ENCODE measurements at places on chromosomes 6 and 20.
A peak's percentile ranks its signal among the peaks of the same experiment; 100 is the strongest.

DNA sequence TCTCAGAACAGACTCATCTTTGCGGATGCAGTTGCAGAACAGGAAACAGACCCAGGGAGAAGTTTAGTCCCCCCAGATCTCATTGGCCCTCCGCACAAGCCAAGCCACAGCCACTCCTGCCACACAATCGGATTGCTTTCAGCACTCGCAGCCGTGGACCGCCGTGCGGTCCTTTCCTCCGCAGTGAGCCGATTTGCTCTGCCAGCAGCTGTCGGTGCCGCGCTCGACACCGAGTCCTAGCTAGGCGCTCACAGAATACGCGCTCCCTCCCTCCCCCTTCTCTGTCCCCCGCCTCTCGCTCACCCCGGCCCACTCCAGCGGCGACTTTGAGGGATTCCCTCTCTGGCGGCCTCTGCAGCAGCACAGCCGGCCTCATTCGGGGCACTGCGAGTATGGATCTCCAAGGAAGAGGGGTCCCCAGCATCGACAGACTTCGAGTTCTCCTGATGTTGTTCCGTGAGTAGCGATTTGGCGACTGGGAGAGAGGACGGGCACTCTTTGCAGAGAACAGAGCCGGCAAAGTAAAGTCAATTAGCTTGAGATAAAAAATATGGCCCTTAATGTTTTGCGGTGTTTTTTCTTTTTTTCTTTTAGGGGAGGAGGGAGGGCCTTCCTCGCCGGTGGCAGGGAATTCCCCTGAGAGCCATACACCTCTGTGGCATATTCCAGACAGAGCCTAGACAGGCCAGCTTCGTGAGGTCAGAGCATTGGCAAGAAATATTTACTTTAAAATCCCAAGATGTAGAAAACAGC, at the start of gene LAMP5:
Gene LAMP5, plus strand, starts transcription at position 130 of the 753 bp plus-strand sequence. Its CDS starts 263 bp downstream, at position 393.
- no peak for DNase-seq

DNA sequence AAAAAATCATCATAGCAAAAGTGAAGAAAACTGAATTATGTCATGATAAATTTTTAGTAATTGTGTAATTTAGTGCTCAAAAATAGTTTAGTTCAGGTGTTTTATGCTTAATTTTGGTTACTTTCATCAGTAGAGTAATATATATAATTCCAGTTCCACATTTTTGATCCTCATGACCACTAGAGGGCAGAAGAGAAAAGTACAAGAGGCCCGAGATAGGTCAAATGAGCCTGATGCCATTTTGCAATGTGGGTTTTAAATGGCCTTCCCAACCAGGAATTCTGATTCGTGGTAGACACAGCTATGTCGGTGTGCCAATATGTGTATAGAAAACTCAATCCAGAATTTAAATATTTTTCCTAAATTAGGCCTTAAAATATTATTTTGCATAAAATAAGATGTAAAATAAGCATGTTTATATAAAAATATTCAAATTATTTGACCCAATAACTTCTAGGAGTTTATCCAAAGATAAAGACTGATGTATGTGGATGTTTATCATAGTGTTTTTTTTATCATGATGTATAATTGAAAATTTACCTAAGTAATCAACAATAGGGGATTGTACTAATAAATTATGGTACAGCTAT, 159.7 kb upstream of the RPS6KA2 start:
- no peak for DNase-seq

GRCh38 chr6:36350681-36351571, 14.2 kb upstream of the BNIP5 start:
- DNase-seq = no peak

GRCh38 chr20:19973961-19974629, 43.1 kb upstream of the NAA20 start:
- no peak for DNase-seq

DNA sequence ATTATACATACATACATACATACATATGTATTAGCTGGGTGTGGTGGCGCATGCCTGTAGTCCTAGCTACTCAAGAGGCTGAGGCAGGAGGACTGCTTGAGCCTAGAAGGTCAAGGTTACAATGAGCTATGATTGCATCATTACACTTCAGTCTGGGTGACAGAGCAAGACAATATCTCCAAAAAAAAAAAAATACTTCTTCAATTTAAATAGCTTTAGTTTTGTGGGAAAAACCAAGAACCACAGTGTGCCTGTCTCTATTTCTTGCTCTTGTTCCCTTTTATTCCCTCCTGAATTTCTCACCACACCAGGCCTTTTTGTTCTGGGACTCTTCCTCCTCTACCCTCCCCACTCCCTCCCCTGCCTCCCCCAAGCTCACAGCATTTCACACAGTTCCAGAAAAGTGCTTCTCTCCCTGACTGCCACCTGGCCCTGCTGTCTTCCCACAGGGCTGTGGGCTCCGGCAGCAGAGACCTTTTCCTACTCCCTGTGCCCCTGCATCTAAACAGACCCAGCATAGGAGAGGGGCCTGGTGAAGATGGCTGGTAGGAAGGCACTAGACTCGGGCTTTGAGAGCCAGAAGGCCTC, 1.3 kb downstream of the C20orf203 start:
- DNase-seq = no peak

DNA sequence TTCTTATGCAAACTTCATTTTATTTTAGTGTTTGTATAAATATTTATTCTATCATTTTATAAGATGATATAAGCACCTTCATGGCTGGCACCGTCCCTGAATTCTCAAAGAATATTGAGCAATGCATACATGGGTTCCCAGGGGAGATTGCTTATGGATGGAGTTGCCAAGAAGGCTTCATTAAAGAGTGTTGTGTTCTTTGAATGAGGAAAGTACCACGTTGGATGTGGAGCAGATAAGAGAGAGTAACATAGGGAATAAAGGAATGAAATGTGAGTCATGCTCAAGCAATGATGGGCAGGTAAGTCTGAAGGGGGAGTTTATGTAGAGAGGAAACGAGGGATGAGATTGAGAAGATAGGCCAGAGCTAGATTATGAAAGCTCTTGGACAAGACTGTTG, 10.3 kb downstream of the DSE start:
- no peak for DNase-seq

GRCh38 chr20:47318586-47319516, 37.6 kb downstream of the ZMYND8 start:
- DNase-seq = no peak

GRCh38 chr20:9032758-9033157, 36.1 kb upstream of the PLCB4 start:
- no peak for DNase-seq

DNA sequence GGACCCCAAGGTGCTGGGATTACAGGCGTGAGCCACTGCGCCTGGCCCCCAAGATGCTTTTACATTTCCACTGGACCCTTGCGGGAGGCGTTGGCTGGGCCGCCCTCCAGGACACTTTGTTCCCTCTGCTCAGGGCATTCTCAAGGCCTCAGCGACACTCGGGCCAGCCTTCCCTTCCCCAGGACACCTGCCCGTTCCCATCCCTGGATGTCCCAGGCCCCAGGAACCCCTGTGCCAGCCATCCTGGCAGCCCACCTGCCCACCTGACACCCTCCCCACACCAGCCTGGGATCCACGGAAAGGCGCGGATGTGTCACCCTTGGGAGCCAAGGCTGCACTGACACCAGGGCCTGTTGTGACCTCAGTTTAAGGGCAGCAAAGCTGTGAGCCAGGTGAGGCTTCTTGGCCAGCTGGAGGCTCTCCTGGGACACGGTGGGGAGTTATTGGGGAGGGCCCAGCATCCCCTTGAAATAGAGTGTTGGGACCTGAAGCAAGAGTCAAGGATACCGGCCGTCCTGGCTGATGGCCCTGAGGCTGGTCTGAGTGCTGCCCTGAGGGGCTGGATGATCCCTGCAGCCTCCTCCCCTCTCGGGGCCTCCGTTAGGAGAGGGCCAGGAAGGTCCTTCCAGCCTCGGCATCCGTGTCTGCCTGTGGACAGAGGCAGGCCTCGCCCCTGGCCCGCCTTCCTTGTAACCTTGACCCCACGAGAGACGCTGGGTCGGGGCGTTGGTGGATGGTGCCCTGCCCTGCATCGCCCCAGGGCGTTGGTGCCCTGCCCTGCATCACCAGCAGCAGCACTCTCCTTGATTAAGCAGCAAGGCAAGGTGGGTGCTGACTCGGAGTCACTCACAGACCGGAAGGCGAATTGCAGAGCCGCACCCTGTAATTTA, 84.2 kb upstream of the BHLHE23 start:
- DNase-seq = no peak

- no peak for DNase-seq
These were observed 127.4 kb upstream of the SPACA1 start for GRCh38 chr6:87920245-87920644.

- no peak for DNase-seq
These were observed 46.0 kb downstream of the RFX6 start for GRCh38 chr6:116922853-116923548.

- DNase-seq = no peak
These were observed 254.8 kb upstream of the CHD6 start for GRCh38 chr20:41872930-41873329.

DNA sequence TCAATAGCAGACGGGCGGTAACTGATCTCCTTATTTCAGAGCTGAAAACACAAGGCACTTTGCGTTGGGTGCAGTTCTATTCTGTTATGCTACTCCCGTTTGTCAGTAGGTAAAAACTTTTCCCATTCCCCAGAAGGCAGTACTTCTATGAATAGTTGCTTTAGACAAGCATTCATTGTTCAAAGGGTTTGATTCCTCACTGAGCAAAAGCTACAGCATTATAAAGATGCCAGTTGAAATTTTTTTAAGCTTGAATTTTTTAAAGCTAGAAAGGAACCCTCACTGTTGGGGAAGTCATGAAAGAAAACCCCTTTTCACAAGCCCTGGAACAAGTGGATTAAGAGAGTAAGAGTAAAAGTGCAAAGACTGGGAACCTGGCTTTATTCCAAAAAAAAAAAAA, 42.3 kb downstream of the FUT9 start:
- DNase-seq = no peak

DNA sequence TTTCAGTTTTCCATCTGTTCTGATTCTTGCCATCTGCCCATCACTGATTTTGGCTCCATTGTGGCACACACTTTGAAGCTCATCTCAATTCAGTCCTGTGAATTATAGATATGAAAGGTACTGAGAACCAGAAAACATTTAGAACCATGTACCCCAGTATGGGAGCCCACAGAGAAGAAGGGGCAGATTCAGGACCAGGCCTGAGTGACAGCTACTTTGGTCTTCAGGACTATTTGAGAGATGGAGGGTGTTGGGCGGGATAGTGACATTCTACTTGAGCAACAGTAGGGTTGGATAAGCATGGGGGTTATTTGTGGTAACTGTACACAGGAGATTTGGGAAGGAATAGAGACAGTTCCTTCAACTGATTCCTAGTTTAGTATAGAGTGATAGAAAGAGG, 259.2 kb upstream of the MANEA start:
- no peak for DNase-seq

GRCh38 chr6:69179681-69180080, 544.6 kb downstream of the ADGRB3 start:
- DNase-seq = peak; percentile 3

GRCh38 chr6:142356201-142356883, 54.5 kb downstream of the ADGRG6 start:
- DNase-seq = no peak

DNA sequence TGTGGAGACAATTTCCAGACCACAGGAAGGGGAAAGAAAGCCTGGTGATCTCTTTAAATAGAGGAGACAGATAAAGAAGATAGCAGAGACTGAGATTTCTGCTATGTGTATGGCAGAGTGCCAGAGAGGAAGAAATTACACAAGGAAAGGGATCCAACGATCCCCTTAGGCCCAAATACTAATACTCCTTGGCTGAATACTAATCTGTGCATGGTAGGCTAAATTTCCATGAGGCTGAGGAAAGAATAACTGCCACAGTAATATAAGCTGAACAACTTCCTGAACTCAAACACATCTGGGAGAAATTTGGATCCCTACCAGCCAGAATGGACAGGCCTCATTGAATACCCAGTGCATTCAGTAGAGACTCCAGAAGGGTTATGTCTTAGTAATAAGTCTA, 83.3 kb upstream of the TNFAIP3 start:
- DNase-seq = no peak

DNA sequence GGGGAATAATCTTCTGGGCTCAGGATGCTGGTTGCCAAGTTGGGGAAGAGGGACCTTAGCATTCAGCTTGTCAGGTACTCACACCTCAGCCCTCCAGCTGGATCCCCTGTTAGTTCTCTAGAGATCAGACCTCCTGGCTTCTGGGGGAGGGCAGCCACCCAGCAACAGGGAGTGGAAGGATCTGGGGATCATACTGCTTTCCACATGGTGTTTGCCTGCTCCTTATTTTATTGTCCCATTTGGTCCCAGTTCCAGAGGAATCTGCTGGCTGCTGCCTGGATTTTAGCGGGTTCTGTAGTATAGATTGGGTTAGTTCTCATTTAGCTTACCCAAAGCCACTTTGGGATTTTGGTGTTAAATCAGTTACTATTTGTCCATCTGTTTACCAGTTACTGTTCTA, 29.3 kb downstream of the KAT14 start:
- DNase-seq = no peak

- DNase-seq = no peak
These were observed 3.1 kb upstream of the ZNF831 start for GRCh38 chr20:59160389-59161115.

DNA sequence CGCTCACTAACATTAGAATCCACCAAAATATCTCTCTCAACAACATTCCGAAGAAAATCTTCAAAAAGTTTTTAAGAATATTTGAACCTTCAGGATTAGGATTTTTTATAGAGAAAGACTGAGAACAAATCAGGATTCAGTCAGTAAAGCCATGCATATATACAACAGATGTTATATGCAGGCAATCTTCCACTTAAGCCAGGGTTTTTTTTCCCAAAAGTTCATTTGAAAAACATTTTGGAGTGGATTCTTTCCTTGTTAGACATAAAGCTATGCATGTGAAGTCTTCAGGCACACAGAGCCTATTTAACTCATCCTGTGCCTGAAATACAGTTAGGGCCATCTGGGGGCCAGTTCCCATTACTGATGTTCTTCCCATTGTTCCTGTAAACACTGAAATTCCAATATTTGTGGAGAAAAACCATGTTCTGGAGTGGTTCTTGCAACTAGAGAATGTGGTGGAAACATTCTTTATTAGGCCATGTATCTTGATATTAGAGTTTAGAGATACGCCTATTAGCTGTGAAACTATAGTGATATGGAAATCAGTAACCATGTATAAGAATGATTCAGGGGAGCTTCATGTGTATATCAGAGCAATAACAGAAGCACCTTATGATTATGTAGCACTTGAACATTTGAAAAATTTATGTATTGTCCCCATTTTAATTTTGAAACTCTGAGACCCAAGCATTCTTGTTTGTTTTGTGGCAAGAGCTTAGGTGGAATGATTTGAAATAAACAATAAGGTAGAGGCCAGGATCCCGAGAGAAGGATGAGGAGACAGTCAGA, 61.7 kb downstream of the PLEKHG1 start:
- no peak for DNase-seq

DNA sequence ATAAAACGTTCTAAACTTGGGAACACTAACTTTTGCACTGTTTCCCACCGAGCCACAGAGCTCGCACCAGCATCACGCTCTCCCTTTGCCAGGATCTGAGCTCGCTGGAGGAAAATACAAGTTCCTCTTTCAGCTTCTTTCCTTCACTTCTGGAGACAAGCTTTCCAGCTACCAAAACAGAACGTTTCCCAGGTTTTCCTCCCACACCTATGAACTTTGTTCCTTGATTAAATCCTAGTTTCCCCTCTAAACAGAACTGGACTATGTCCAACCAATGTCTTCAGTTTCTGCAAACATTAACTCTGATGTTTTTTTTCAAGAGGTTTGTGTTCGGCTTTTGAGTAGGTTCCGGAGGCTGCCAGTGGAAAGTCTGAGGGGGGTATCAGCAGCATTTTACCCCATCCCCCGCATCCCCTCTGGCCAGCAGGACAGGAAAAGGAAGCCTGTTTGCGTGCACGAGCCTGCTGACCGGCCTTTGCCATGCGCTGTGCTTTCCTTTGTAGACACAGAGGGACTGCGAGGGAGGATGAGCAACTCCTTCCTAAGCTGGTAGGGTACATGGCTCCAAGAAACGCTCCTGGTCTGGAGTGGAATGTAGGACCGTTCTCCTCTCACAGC, 135.5 kb downstream of the LY86 start:
- no peak for DNase-seq
